ENCODE measurements at places on chromosomes 11 and 22. TPM values are rescaled to one million over a fixed set of nuclear protein-coding genes. Genes with fewer than 3 reads are reported as not detected.

The CEP57 gene
- total RNA-seq, result 75.5 TPM

The DEUP1 gene
- total RNA-seq, result 1.2 TPM

The MIAT gene
- 7.0 TPM for total RNA-seq

The NRGN gene
- 2.7 TPM for total RNA-seq

- DNase-seq, result no peak
Measured at GRCh38 chr11:119320240-119320775, 3.4 kb upstream of the MCAM start.

DNA sequence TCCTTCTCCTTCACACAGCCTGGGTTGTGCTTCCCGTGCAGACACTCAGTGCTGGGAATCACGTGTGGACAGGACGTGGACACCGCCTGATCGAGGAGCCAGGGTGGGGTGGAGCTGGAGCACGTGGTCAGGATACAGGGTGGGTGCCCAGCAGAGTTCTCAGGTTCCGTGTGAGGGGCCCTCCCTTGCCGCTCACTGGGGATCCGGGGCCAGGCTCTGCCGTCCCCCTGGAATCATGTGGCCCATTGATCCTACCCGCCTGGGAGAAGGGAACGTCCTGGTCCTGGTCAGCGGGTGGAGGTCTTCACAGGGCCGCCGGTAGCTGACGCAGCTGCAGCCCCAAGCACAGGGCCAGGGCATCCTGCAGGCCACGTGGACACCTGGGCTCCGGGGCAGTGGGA is 397.7 kb downstream of the TBC1D22A start:
- no peak for DNase-seq

GRCh38 chr11:64850979-64851567 is 6.6 kb upstream of the CDC42BPG start:
- DNase-seq, result no peak

GRCh38 chr11:115580927-115581680 is 76.9 kb upstream of the CADM1 start:
- DNase-seq, result no peak

GRCh38 chr11:128389461-128389976 is 197.8 kb downstream of the ETS1 start:
- no peak for DNase-seq

DNA sequence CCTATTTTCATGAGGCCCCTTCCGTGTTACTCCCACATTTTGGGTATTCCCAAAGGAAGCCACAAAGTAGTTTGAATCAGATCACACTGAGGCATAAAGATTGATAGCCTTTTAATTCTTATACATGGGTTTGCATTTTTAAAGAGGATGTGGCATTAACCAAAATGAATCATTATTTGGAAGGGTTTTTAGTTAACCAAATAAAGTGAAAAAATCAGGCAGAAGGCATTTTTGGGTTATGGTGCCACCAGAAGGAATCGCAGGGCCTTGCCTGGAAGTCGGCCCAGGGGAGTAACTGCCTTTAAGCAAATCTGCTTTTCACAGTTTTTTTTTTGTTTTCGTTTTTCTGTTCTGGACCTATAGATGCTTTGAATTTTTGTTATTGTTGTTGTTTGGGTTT is 55.4 kb downstream of the HSD17B12 start:
- DNase-seq, result no peak

DNA sequence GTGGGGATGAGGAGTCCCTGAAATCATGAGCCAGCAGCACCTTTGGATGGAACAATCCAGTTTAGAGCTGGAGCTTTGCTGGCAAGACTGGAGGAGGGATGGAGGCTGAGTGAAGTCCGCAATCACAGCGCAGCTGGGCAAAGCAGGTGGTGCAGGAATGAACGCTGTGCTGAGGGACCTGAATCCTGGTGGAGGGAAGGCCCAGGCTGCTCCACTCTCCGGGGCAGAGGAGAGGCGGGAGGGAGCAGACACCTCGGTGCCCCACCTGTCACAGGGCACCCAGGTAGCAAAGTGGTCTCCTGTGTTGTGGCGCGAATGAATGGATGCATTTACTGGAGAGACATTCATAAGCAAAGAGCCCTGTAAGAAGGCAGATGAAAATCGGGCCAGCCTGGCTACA is 124.8 kb upstream of the ANO1 start:
- no peak for DNase-seq

DNA sequence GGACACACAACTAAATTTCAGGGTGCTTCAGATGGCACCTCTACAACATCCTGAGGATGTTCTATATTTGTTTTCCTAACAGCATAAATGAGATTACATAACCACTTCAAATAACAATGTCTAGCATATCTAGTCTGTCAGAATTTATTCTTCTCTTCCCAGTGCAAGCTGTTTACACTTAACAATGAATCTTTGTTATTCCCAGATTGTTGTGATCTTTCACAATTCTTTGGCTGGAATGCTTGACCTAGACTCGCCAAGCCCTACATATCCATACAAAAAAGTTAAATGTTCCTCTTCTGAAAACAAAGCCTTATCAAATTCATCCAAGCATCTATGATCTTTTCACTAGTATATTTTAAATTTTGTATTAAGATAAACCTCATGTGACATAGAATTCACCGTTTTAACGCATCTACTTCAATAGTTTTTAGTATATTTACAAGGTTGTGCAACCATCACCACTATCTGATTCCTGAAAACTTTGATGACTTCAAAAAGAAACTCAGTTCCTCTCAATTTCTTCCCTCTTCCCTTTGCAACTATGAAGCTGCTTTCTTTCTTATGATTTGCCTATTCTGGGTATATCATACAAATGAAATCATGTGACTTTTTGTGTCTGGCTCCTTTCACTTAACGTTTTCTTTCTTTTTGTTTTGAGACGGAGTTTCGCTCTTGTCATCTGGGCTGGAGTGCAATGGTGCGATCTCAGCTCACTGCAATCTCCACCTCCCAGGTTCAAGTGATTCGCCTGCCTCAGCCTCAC is 61.7 kb upstream of the CHRNA10 start:
- no peak for DNase-seq

DNA sequence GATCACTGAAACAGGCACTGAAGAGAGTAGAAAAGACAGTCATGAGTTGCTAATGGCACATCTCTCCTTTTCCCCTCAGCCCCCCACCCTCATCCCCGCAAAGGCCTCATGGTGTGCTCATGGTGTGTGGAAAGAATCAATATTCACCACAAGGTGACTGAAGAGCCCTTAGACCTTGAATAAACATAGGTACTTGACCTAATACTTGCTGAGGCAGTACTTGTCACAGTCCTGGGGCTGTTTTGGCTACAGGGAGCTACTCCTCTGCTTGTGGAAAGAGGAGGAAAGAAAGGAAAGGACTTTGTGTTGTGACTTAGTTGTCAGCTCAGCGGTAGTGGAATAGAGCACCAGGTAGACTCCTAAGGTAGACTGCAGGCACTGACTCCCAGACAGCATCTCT is 537.8 kb upstream of the CCDC179 start:
- DNase-seq, result no peak

GRCh38 chr22:45680932-45681700 is 9.5 kb downstream of the ATXN10 start:
- DNase-seq, result no peak

GRCh38 chr11:22371160-22371559 is 33.0 kb downstream of the SLC17A6 start:
- DNase-seq, result no peak
